Endothelial cell of coronary artery (primary cell): ENCODE measurements at places on chromosomes 6 and 20. TPM values are rescaled to one million over a fixed set of nuclear protein-coding genes. Genes with fewer than 3 reads are reported as not detected.

The GJA10 gene
- total RNA-seq = not detected in 2 replicates

The EYS gene
- under 0.01 TPM in 1 of 2 replicates, not detected in the other for total RNA-seq

The SIM1 gene
- total RNA-seq = under 0.01 TPM in 2 replicates

The CLDN20 gene
- not detected in 2 replicates for total RNA-seq

The CDKN1A gene
- total RNA-seq = 141 and 160 TPM in 2 replicates

The PHACTR1 gene
- 4.1 and 4.6 TPM in 2 replicates for total RNA-seq

The STMN3 gene
- total RNA-seq = 2.7 and 3.4 TPM in 2 replicates

The RNF217 gene
- total RNA-seq = 15.0 and 21.6 TPM in 2 replicates

The BCAS1 gene
- total RNA-seq = under 0.01 TPM in 1 of 2 replicates, not detected in the other

The CYP39A1 gene
- total RNA-seq = 0.09 and 0.18 TPM in 2 replicates

The WFDC10B gene
- total RNA-seq = not detected in 2 replicates

The WASF1 gene
- 5.3 and 6.6 TPM in 2 replicates for total RNA-seq

The MYB gene
- 0.09 and 0.19 TPM in 2 replicates for total RNA-seq

The SLC52A3 gene
- under 0.01 TPM in 1 of 2 replicates, not detected in the other for total RNA-seq

The MRAP2 gene
- 0.38 and 4.6 TPM in 2 replicates for total RNA-seq

The HLA-DOB gene
- 0.47 TPM in 1 of 2 replicates, not detected in the other for total RNA-seq

The SYNCRIP gene
- 68.6 and 72.8 TPM in 2 replicates for total RNA-seq

The RFX6 gene
- total RNA-seq = not detected in 2 replicates

The SAMD5 gene
- 0.28 and 1.2 TPM in 2 replicates for total RNA-seq

The FGD2 gene
- not detected in 2 replicates for total RNA-seq

The HUS1B gene
- total RNA-seq = 1.3 and 1.6 TPM in 2 replicates

The NFATC2 gene
- 1.1 and 1.5 TPM in 2 replicates for total RNA-seq

The CD24 gene
- 0.38 and 2.7 TPM in 2 replicates for total RNA-seq

The HNF4A gene
- total RNA-seq = not detected in 2 replicates

The LAMA2 gene
- 4.0 and 25.0 TPM in 2 replicates for total RNA-seq

The TREM1 gene
- not detected in 2 replicates for total RNA-seq

The PTGIS gene
- 1.5 and 23.2 TPM in 2 replicates for total RNA-seq

The CCN6 gene
- total RNA-seq = not detected in 2 replicates

The RBPJL gene
- not detected in 2 replicates for total RNA-seq

The ARHGAP18 gene
- total RNA-seq = 68.3 and 129 TPM in 2 replicates

The HSPA1A gene
- 73.9 and 103 TPM in 2 replicates for total RNA-seq

The MRPL14 gene
- total RNA-seq = 60.2 and 68.4 TPM in 2 replicates

The ARMH2 gene
- total RNA-seq = not detected in 2 replicates

The SLC35F1 gene
- not detected in 2 replicates for total RNA-seq

The SPTLC3 gene
- total RNA-seq = 0.09 and 0.85 TPM in 2 replicates

The PBOV1 gene
- not detected in 2 replicates for total RNA-seq

The GPR6 gene
- total RNA-seq = not detected in 2 replicates

The TFAP2A gene
- 0.09 and 0.28 TPM in 2 replicates for total RNA-seq

The CPNE5 gene
- total RNA-seq = 11.8 and 15.2 TPM in 2 replicates

The CALHM5 gene
- 8.4 and 8.5 TPM in 2 replicates for total RNA-seq

The TSPO2 gene
- not detected in 2 replicates for total RNA-seq

The FOXF2 gene
- 0.09 TPM in 1 of 2 replicates, not detected in the other for total RNA-seq
